Kidney epithelial cell (primary cell): ENCODE measurements at places on chromosomes 5 and 9.

- DNase-seq = no peak
These were observed 395.3 kb downstream of the OSTF1 start for GRCh38 chr9:75483636-75484035.

- no peak for DNase-seq
These were observed 57.3 kb upstream of the LRRC70 start for GRCh38 chr5:62521319-62521718.

DNA sequence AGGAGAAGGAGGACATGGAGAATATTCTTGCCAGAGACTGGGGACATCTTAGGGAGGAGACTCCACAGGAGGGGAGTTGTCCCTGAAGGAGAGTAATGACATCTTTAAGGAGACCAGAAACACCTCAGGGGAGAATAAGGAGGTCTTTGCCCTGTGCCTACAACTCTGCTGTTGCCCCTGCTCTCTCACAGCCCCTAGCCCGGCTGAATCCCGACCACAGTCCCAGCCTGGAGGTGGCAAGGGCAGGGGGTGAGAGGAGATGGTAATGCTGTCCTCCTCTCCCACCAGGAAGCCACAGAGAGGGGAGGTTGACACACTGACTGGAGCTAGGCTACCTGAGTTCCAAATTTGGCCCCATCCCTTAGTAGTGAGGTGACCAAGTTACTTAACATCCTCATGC, 30.2 kb upstream of the ENHO start:
- DNase-seq = no peak

GRCh38 chr5:73317523-73317922, 131.1 kb downstream of the FOXD1 start:
- peak; percentile 51 for DNase-seq

GRCh38 chr5:83538786-83539462, 67.4 kb downstream of the VCAN start:
- DNase-seq = no peak

DNA sequence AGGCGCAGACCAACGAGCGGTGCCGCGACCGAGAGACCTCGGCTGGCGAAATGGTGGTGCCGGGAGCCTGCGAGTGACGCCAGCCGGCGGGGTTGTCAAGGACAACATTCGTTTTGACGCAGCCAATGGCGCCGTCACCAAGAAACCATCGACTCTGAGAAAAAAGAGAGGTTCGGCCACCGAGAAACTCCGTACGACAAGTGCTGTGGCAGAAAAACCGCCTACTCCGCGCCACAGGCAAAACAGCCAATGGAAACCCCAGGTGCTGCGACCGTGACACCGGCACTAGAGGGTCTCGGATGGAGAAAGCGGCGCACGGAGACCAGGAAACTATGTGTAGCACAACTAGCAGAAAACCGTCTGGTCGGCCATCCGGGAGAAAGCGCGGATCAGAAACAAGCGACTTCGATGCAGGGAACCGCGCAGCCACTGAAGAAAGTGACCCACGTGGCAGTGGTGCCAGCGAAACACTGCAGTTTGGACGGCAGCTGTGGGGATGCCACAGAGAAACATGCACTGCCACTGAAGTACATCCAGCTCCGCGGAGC, 88.8 kb downstream of the ANXA2R start:
- no peak for DNase-seq

GRCh38 chr9:84554069-84554664, 115.4 kb upstream of the NTRK2 start:
- no peak for DNase-seq

DNA sequence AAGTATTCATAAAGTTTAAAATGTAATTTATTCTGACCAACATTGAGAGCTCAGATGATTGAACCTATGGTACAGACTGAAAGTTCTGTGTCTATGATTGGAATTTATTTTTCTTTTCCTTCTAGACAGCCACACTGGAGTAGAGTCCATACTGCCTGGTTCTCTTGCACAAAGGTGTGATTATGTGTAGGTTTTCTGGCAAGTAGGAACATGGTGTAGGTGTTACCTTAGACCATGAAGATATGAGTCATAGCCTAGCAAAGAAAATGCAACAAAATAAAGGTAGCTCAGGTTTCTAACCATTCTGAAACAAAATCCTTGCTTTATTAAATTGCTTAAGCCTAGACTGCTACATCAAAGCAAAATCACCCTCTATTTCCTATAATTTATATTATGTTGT, 143.4 kb downstream of the CDH12 start:
- no peak for DNase-seq

DNA sequence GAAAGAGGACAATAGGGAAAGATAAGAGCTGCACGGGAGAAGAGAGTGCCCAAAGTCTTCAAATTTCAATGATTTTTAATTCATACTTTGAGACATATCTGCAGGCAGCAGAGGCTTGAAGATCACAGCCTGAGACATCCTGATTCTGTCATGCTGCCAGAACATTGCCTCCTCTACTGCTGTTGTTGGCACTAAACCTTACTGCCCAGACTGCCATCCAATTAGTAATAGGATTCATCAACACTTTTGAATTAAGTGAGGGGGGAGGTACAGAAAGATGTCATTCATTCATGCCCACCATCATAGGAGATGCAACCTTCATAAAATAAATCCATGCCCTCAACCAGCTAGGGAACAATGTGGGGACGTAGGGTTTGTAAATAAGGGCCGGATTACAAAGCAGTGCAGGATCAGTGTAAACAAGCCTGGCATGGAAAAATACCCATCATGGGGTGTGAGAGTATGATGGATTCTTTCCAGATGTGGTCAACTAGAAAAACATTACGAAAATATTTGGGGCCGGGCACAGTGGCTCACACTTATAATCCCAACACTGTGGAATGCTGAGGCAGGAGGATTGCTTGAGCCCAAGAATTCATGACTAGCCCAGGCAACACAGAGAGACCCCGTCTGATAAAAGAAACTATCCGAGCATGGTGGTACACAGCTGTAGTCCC, 122.1 kb upstream of the DAPK1 start:
- no peak for DNase-seq

DNA sequence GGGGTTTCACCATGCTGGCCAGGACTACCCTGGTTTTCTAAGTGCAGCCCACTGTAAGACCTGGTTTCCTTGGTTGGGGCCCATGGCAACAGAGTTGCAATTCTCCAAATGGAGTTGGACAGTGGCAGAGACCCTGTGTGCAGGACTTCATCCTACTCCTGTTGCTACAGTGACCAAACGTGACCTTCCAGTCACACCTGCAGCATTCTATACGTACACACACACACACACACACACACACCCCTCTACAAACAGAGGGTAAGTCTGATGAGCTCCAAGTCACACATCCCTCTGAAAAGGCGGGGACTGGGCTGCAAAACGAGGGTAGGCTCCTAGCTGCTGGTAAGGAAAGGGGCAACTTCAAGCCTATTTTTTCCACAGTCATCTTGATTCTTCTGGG, 23.6 kb downstream of the LHFPL2 start:
- DNase-seq = no peak

DNA sequence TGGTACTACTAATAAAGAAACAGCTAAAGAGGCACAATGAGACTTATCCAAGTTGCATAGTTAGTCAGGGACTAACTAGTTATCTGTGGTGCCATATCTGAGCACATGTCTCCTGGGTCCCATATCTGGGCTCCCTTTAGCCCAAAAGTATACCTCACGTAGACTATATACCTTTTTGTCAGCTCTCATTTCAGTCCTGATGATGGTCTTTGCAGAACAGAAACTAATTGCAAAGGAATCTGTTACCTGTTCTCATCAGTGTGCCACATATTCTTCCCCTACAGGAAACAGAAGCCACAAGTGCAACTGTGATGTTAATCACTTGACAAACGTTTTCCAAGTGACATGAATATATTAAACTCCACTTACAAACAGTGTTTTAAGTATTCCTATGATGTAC, 395.2 kb downstream of the KIAA0825 start:
- DNase-seq = no peak

DNA sequence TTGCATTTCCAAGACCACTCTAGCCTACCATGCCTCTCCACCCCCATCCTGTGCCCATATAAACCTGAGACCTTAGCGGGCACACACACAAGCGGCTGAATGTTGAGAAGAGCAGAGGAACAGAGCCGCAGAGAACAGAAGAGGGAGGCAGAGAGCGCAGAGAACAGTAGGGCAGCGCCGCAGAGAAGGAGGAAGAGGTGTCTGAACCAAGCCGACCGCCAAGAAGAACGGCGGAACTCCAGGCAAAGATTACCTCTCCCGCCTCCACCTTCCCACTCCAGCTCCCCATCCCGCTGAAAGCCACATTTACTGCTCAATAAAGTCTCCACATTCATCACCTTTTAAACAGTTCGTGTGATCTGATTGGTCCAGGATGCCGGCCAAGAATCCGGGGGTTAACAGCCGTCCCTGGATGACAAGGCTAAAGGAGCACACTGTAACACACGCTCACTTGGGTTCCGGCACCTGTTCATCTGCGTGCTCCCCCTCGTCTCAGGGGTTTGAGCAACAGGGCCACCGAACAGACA, 33.2 kb downstream of the GRIN3A start:
- no peak for DNase-seq

- DNase-seq = no peak
These were observed 113.1 kb downstream of the C9orf50 start for GRCh38 chr9:129507805-129508204.

DNA sequence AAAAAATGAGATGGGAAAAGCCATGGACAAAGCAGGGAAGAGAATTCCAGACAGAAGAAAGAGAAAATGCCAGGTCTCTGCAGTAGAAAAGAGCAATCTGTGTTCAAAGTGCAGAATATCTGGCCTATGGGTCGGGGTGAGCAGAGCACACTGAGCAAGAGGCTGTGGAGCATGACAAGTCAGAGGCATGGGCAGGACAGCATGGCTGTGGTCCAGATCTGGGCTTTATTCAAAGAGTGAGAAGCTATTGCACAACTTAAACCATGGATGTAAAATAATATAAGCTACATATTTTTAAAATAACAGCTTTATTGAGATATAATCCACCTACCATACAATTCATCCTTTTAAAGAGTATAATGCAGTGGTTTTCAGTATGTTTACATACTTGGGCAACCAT, 133.1 kb upstream of the SPDL1 start:
- DNase-seq = peak; percentile 10

DNA sequence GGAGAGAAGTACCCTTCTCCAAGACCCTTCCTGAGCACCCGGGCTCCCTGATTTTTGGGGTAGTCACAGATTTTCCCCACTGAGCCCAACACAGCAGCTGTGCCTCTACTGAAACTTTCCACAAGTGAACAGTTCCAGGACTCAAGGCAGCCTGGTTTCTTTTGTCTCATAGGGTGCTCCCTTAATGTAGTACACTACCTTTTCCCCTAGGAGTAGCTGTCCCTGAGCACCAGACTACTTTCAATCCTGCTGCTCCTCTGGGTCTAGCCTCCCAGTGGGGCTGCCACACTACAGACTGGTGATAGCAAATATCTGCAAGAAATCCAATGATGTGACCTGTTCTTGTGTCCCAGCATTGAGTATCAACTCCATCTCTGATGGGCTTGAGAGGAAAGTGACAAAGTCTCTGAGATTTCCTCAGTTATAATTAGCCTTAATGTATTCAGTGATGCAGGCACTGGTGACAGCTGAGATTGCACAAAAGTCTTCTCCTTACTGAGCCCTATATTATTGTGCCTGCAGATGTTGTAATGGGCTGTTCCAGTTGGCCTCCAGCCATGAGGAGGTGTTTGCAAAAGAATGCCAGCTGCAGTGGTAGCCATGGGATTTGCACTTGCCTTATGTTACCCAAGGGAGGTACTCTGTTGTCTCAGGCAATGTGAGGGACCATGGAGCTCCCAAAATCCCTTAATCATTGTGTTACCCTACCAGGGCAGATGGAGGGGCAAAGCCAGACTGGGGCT, 1802.5 kb downstream of the EFNA5 start:
- DNase-seq = no peak

- DNase-seq = peak; percentile 51
These were observed 123.9 kb downstream of the GHR start for GRCh38 chr5:42547141-42547540.

GRCh38 chr9:75452512-75452911, 364.2 kb downstream of the OSTF1 start:
- DNase-seq = no peak

DNA sequence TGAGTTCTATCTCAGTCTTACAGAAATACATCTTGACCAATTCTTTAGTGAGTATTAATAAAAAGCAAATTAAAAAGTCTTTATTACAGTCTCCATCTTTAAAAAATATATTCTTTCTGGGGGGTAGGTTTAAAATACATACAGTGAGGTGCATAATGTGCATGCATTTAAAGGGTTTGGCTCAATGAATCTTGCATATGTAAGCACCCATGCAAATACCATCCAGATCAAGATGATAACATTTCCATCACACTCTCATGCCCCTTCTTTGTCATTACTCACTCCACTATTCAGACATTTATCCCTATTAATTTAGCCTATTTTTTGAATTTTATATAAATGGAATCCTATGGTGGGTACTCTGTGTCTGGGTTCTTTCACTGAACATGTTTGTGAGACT, 113.0 kb downstream of the APBA1 start:
- DNase-seq = no peak

DNA sequence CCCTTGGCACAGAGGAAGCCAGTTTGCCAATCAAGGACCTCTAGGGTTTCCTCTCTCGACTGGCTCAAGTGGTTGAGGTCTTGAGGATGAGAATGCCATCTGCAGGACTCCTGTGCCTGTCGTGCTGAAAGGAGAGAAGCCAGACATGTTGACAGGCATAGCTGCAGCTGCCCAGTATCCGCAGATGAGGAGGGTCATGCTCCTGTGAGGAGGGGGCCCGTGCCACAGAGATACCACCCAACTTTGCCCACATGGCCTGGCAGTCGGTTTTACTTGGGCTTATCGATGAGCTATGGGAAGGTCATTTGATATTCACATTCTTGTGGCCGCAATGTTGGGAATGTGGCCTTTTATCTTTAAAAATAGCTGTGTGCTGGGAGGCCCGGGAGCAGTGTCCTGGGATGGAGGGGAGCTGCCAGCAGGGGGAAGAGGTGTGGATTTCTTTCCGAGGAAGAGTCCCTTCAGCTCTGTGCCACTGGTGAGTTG, 17.4 kb downstream of the FRMPD1 start:
- no peak for DNase-seq

DNA sequence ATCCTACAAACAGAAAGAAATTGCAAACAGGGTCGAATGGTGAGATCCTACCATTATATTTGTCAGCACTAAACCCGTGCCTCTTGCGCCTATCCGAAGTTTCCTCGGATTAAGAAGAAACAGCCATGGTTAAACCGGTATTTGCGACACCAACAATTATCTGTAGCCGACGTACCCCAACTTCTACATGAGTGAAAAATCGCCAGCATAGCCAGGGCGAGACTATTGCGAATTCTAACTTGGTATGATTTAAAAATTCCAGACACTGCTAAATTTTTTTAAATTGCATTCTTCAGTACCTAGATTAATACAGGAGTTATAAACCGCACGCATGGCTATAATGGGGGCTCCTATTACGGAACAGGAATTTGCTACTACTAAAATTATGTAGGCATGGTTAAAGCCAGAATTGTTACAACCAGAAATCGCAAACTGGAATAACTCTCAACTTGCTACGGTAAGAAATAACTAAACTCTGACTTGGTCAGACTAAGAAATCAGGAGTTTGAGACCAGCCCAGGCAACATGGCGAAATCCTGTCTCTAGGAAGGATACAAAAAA, 25.3 kb upstream of the ANXA2R start:
- DNase-seq = no peak
